ENCODE measurements at places on chromosomes 6 and 20.

DNA sequence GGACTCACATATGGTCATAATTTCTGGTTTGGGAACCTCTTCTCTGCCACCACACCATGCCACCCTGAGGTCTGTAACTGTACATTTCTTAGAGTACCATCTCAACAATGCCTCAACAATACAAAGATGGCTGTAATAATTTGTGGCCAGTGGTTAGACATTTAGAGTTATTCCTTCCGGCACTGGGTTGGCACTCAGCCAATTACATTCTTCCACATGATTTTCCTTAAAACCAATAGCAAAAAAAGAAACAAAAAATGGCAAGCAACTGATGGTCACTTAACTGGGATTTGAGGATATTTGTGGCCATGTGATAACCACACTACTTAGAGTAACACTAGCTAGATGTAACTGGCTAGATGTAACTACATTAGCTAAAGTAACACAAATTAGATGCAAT lies 79.9 kb downstream of the SEL1L2 start:
- DNase-seq = no peak

DNA sequence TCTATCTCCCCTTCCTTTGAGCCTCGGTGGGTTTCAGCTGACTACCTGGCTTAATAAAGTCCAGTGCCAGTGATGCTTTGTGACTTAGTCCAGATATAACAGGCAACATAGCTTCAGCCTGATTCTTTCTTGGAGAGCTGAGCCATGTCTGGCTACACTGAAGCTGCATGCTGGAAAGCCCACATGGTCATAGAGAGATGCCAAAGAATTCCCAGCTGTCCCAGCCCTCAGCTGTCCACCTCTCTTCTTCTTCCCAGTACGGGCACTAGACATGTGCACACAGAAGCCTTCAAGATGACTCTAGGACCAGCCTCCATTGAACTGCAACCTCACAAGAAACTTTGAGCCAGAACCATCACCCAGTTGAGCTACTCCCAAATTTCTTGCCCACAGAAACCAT lies 154.1 kb upstream of the MYLIP start:
- DNase-seq = no peak

DNA sequence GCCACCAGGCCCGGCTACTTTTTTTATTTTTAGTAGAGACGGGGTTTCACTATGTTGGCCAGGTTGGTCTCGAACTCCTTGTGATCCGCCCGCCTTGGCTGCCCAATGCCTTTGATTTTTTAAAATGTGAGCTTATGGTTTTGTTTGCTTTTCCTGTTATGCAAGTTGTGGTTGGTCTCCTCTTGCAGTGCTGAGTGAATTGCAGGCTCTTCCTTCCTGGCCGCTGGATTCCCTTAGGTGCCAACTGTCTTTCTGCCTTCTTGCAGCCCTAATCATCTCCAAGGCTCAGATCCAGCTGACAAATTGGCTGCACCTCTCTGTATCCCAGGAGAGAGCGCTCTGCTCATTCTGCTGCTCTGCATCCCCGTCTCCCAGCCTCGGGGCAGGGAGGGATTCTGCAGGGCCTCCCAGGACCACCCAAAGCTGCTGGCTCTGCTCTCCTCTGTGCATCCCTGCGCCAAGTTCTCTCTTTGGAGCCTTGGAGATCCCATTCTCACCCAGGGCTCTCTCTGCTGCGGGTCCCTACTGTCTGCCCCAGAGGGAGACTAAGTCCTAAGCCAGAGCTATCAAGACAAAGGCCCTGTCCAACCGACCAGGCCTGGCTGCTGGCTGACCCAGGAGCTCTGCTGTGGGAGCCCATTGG lies 14.1 kb upstream of the EMILIN3 start:
- no peak for DNase-seq

DNA sequence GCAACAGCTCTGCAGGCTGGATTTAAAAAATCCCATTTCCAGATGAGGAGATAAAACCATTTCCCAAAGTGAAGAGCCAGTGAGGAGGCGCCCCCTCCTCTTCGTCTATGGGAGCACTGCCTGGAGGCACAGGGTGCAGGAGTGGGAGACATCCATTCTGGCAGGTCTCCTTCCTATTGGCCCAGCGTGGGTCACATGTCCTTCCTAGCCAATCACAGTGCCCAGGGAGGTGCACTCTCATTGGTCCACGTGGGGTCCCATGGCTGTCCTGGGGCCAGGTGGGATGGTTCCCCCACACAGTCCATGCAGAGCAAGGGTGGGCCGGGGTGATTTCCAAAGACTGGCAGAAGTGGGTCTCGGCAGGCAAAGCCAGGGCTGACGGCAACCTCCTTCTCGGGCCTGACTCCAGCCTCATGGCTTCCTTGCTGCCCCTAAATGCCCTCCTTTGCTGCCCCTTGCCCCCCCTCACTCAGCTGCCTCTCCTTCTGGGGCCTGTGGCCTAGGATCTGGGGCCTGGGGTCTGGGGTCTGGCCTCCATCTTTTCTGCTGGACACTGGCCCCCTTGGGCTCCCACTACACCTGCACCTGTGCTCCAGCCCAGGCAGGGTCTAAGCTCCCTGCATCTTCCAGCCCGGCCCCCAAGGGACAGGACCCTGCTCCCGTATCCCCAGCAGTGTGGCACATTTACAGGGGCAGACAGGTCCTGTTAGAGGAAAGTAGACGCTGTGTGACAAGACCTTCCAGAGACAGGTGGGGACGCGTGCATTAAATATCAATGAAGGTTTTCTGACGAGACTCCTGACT lies 231.7 kb downstream of the TAF4 start:
- no peak for DNase-seq

DNA sequence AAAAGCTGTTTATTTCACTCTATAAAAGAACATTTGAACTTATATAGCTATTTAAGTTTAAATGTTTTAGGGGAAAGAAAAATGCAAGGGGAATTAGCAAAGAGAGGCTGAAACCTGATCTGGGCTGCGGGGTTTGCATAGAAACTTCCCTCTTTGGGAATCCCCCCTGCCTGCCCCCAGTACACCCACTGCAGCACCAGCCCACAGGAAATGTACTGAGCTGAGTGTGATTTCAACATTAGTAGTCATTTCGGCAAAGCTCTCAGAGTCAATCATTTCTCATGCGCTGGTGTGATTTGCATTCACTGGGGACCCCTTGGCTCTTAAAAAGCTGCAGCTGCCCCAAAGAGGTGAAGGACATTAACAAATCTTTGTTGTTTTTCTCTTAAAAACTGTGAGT lies 859.4 kb downstream of the MAFB start:
- no peak for DNase-seq

- DNase-seq = no peak
These were observed 15.6 kb downstream of the STX16 start for GRCh38 chr20:58666702-58667101.

- DNase-seq = no peak
These were observed 12.3 kb downstream of the NHLRC1 start for GRCh38 chr6:18110162-18110561.

- DNase-seq = no peak
These were observed 57.2 kb upstream of the GGTLC1 start for GRCh38 chr20:24045621-24046318.

DNA sequence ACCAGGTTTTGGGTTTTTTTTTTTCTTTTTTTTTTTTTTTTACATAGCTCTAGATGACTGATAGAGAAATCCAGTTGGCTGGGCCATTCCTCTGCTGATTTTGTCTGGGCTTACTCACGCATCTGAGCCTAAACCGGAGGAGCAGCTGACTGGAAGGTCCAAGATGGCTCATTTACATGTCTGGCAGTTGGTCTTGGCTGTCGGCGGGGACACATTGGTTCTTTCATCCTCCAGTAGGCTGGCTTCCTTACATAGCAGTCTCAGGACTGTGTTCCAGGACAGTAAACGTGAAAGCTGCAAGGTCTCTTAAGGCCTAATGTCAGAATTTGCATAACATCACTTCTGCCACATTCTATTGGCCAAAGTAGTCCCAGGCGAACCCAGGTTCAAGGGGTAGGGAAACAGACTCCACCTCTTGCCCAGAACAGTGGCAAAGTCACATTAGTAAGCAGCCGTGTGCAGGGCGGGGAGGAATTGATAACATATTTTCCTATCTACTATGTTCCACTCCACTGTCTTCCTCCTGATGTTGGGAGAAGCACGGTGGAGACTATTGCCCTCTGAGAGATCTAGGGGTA lies 87.0 kb downstream of the CDH22 start:
- DNase-seq = no peak

- peak; percentile 70 for DNase-seq
These were observed at the start of gene LTB for GRCh38 chr6:31582230-31582643. Gene LTB, minus strand, starts transcription at chr6:31582424. Its CDS starts 7 bp downstream, at chr6:31582417.

DNA sequence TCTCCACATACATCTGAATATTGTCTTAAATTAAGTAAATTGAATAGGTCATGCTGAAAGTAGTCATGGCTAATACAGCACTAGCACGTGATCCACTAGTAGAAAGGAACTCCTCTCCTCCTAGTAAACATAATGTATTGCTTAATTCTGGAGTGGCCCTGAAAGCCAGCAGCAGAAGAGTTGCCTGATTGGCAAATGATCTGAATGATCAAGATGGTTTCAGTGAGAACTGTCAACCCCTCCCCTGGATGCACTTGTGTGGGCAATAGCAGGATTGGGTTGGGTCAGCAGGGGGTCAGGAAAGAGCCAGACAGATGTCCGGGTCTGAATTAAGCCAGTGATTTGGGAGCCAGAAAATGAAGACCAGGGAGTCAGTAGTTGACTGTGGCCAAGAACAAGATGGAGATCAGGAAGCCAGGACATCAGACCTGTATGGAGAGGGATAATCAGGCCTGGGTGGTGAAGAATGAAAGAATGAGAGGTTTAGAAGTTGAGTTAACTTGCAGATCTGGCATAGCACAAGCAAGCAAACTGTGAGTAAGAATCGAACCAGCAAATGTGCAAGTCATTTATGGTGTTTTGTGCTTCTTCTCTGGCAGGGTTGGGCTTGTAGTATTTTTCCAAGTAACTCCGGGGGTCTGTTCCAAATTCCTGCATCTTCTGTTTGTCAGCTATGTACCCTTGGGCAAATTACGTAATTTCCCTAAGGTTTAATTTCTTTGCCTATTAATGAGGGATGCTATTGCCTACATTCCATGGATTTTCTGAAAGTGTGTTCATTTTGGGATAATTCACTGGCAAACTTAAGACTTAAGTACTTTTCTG lies 304.9 kb downstream of the CD109 start:
- DNase-seq = no peak

DNA sequence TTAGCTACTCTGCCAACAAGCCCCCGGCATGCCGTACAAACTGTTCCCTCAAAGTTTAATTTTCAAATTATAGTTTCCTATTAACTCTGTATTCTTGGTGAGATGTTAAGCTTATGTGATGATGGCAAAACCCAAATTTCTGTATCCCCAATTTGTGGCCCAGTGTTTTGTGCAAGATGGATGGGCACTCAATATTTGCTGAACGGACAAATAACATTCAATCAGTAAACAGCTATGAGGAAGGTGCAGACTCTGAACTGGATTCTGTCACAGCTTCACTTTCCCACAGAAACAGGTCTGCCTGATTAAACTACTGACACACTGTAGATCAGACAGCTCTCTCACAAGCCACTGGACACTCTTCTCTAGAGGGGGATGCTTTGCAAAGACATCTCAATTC lies 54.1 kb downstream of the NUDT3 start:
- DNase-seq = no peak

DNA sequence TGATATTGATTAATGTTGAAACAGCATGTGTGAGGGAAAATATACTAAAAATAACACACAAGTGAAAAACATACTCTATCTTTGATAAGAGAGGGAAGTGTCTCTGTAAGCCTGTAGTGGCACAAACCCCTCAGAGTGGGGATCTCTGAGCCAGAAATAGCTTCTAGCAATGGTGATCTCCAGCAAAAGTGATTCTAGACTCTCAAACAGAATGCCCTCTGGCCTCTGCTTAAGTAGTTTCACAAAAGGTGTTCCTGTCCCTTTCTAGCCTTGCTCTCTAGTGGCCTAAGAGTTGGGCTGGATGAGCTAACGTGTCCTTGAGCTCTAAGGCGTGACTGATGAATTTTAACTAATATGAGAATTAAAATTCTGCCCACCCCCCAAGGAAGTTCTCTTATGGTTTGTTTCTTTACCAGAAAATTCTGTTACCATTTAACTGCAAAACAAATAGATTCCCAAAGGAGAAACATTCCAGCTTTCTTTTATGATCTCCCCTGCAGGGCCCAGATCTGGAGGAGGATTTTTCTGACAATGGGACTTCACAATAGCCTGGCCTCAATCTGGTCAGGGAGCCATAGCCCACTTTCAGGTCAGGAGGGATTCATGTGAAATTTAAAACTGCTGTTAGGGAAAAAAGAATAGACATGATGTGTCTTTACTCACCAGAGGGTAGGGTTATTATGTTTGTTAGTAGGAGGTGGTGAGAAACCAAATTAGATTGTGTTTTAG lies 182.5 kb upstream of the LAMP5 start:
- DNase-seq = no peak

DNA sequence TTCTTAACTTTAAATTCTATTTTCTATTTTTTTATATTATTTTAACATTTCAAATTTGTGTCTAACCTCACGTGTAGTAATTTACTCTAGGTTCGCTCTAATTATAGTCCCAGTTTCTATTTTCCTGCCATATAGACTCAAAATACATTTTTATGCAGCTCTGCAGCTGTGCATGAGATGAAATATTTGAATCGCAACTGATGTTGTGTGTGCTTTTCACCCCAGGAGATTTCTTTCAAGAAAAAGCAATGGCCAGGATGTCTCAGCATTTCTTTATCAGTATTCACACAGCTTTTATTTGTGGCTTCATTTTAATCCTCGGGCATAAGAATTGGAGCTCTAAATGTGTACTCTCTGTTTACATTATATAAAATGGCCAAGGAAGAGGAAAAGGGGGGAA lies 157.6 kb downstream of the HDGFL1 start:
- DNase-seq = no peak

DNA sequence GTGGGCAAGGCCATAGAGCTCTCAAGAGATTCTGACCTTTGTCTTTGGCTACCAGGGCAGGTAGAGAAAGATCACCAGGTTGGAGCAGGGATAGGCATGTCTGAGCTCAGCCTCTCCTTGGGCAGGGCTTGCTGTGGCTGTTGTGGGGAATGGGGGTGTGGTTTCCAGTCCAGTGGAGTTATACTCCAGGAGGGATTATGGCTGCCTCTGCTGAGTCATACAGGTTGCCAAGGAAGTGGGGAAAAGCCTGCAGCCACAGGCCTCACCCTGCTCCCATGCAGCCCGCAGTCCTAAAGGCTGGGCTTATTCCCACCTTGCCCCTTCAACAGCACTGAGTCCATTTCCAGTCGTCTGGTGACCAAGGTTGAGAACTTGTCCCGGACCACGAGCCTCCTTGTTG lies 21.9 kb downstream of the MEP1A start:
- no peak for DNase-seq

DNA sequence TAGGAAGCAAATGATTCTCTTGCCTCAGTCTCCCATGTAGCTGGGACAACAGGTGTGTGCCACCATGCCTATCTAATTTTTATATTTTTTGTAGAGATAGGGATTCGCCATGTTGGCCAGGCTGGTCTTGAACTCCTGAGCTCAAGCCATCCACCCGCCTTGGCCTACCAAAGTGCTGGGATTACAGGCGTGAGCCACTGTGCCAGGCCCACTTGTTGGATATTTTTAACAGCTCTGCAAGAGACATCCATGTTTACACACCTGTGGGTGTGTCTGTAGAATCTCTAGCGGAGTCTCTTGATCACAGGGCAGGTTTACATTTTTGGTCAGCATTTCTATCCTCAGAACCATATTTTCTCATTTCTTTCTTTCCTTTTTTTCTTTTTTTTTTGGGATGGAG lies 53.1 kb upstream of the ZFP64 start:
- no peak for DNase-seq
